ENCODE measurements at places on chromosomes 3 and 15. TPM values are rescaled to one million over a fixed set of nuclear protein-coding genes. Genes with fewer than 3 reads are reported as not detected.

- DNase-seq: no peak
Observed at GRCh38 chr15:73344056-73344455, 24.7 kb downstream of the HCN4 start.

DNA sequence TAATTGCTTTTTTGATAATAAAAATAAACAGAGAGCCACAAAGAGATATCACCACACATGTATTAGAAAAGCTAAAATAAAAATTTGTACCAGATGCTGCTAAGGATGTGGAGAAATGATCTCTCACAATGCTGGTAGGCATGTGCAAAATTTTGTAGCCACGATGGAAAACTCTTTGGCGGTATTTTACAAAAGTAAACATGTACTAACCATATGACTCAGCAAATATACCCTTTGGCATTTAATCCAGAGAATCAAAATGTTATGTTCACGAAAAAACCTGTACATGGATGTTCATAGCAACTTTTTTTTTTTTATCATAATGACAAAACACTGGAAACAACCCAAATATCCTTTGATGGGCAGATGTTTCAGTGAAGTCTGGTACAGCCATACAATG lies 261.2 kb downstream of the LPP start:
- DNase-seq: no peak

- no peak for DNase-seq
Observed at GRCh38 chr3:134476306-134476705, 9.5 kb downstream of the ANAPC13 start.

DNA sequence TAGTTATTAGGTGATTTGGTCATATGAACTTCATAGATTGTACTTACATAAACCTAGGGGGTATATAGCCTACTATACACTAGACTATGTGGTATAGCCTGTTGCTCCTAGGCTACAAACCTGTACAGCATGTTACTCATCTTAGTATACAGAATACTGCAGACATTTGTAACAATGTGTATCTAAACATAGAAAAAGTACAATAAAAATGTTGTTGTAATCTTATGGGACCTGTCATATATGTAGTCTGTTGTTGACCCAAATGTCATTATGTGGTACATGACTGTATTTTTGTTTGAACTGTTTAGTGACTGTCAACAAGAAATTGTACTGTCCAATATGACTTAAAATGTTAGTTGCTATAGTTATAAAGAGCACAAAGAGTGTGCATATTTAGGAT lies 69.8 kb downstream of the TCF12 start:
- DNase-seq: no peak

GOLGA8M gene
- 2.1 TPM for polyA plus RNA-seq

All from renal pelvis (tissue), 12 donors.